ENCODE measurements at places on chromosomes 6 and 20. TPM values are rescaled to one million over a fixed set of nuclear protein-coding genes. Genes with fewer than 3 reads are reported as not detected.

ZBTB46 gene
- total RNA-seq, result 26.4 TPM

SMAP1 gene
- 19.9 TPM for total RNA-seq

C6orf52 gene
- total RNA-seq, result 0.47 TPM

BPIFB2 gene
- not detected for total RNA-seq

CGAS gene
- total RNA-seq, result 6.5 TPM

HLA-DRB5 gene
- 1.8 TPM for total RNA-seq

CCN5 gene
- total RNA-seq, result not detected

OR12D3 gene
- not detected for total RNA-seq

ZSCAN31 gene
- 8.6 TPM for total RNA-seq

IRF4 gene
- 2.2 TPM for total RNA-seq

SNPH gene
- total RNA-seq, result 3.6 TPM

MYCT1 gene
- total RNA-seq, result 15.0 TPM

PTCRA gene
- 0.82 TPM for total RNA-seq

LAMA2 gene
- total RNA-seq, result 90.8 TPM

HLA-DQB1 gene
- 3.0 TPM for total RNA-seq

TSHZ2 gene
- 21.8 TPM for total RNA-seq

SLC17A2 gene
- total RNA-seq, result 0.58 TPM

GSTA1 gene
- total RNA-seq, result 1.4 TPM

RALGAPB gene
- 41.6 TPM for total RNA-seq

DEFB124 gene
- not detected for total RNA-seq

ARHGAP40 gene
- 0.53 TPM for total RNA-seq

REM1 gene
- total RNA-seq, result 2.8 TPM

KCNK16 gene
- total RNA-seq, result not detected

FAM209B gene
- not detected for total RNA-seq

PCED1A gene
- total RNA-seq, result 62.2 TPM

FLRT3 gene
- 57.6 TPM for total RNA-seq

MICA gene
- total RNA-seq, result 8.1 TPM

VWA7 gene
- 8.6 TPM for total RNA-seq

BCAS1 gene
- 3.3 TPM for total RNA-seq

OGFRL1 gene
- 14.2 TPM for total RNA-seq

PSORS1C2 gene
- 0.29 TPM for total RNA-seq

SLC4A11 gene
- 1.9 TPM for total RNA-seq

GRM1 gene
- total RNA-seq, result 0.23 TPM

SLC26A8 gene
- 0.29 TPM for total RNA-seq

CAGE1 gene
- total RNA-seq, result not detected

C4A gene
- total RNA-seq, result 48.4 TPM

RAET1E gene
- not detected for total RNA-seq

SOX18 gene
- total RNA-seq, result 20.5 TPM

CRISP2 gene
- 0.18 TPM for total RNA-seq

RAET1L gene
- total RNA-seq, result not detected

BTNL2 gene
- not detected for total RNA-seq

NKX2-4 gene
- not detected for total RNA-seq

PNPLA1 gene
- 1.1 TPM for total RNA-seq

HDGFL1 gene
- not detected for total RNA-seq

GPR6 gene
- not detected for total RNA-seq

REPS1 gene
- 66.9 TPM for total RNA-seq

TREM1 gene
- total RNA-seq, result 1.2 TPM

FBXO30 gene
- 12.5 TPM for total RNA-seq

SLC32A1 gene
- 1.3 TPM for total RNA-seq

RHAG gene
- total RNA-seq, result 6.7 TPM

MAK gene
- 0.53 TPM for total RNA-seq

HSPA12B gene
- total RNA-seq, result 25.5 TPM

HRH3 gene
- total RNA-seq, result 0.23 TPM

COL21A1 gene
- 91.7 TPM for total RNA-seq

PDE10A gene
- total RNA-seq, result 38.2 TPM

Data from metanephros (tissue), 2 donors.